Central memory CD8-positive, alpha-beta T cell (primary cell): ENCODE measurements at places on chromosomes 5 and 9.

GRCh38 chr5:98179791-98180755 is 593.4 kb upstream of the RGMB start:
- no peak for DNase-seq

GRCh38 chr5:149870232-149870631 is 74.4 kb downstream of the PDE6A start:
- DNase-seq, result no peak

- no peak for DNase-seq
Measured at GRCh38 chr5:102833146-102833545, 78.0 kb downstream of the PAM start.

DNA sequence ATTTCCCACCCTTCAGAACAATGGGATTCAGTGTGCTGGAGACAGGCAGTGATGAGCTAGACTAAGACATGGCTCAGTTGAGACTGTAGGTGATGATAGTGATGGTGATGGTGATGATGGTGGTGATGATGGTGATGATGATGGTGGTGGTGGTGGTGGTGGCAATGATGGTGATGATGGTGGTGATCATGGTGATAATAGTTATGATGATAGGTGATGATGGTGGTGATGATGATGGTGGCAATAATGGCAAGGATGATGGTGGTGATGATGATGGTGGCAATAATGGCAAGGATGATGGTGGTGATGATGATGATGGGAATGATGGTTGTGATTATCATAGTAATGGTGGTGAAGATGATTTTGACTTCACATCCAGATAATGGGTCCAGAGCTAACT is 176.7 kb downstream of the NXNL2 start:
- DNase-seq, result no peak

- no peak for DNase-seq
Measured at GRCh38 chr5:125526966-125527365, 780.5 kb upstream of the ZNF608 start.

DNA sequence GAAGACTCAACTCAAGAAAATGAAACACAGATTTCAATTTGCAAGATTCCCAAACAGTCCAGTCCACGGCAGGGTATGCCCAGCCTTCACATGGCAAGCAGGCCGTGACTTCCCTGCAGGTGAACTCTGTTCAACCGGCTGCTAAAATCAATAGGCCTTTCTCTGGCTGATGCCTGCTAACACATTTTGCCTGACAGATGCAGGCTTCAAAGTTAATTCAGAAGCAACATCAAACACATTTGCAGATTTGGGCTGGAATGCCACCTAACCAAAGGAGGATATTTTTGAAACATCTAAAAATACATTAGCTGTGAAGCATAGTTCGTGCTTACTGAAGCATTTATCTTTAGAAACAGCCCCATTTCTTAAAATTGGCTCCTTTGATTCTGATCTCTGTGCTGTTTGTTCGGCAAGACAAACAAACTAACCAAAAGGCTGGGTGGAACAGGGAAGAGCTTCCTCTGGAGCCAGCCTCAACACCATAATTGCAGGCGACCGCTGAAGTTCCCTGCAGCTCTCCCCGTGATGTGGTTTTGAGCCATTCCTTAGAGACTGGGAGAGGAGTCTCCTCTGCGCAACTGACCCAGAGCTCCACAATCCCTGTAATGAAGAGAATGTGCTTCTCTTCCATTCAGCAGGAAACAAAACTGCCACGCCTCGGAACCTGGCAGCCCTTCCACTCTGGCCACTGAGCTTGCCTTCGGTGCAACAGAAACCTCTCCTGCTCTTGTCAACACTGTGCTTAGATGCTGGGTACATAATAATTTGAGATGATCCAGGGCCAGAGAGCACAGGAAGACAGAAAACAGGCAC is 126.5 kb downstream of the MYO10 start:
- DNase-seq, result no peak

DNA sequence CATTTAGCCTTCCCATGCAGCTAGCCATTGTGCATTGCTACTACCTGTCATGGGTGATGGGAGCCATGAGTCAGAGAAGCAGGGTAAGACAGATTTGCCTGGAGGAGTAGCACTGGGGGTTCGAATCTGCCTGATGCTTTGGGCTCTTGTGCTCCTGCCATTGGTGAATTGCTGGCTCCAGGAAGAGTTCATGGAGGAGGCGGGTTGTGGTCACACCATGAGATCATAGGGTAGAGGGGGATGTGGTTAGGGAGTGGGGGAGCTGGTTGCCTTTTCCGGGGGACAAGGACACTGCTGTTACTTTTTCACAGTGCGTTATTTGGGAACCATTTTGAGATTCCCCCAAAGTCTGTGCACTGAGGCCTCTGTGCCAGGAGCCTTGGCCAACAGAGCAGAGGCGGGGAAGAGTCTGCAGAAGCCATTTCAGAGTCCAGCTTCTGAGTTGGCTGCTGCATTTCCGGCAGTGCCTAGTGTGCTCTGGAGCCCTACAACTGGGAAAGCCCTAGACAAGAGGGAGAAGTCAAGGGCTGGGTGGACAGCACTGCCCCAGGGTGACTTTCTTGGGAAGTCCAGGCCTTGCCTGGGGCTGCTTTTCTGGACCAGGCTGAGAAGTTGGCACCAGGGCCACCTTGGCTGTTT is 6.2 kb downstream of the ANGPTL2 start:
- DNase-seq, result no peak

GRCh38 chr9:75084081-75084672 is 3.8 kb downstream of the NMRK1 start:
- DNase-seq, result no peak

DNA sequence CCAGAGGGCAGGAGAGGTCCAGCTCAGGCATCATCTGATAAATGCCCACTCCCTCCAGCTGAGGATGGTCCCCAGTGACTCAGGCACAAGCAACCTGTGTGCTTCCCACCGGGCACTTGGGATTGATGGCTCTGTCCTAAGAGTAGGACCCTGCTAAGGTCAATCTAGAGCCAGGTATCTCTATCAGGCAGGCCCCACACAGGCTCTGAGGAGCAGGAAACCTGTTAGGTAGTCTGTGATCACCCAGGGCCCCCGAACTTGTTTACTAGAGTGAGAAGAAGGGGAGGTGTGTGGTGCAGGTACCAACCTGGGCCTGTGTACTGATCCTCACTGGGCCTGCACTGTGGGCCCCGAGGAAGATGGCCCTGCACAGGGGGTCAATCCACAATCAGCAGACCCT is 119.6 kb upstream of the FSTL4 start:
- no peak for DNase-seq

DNA sequence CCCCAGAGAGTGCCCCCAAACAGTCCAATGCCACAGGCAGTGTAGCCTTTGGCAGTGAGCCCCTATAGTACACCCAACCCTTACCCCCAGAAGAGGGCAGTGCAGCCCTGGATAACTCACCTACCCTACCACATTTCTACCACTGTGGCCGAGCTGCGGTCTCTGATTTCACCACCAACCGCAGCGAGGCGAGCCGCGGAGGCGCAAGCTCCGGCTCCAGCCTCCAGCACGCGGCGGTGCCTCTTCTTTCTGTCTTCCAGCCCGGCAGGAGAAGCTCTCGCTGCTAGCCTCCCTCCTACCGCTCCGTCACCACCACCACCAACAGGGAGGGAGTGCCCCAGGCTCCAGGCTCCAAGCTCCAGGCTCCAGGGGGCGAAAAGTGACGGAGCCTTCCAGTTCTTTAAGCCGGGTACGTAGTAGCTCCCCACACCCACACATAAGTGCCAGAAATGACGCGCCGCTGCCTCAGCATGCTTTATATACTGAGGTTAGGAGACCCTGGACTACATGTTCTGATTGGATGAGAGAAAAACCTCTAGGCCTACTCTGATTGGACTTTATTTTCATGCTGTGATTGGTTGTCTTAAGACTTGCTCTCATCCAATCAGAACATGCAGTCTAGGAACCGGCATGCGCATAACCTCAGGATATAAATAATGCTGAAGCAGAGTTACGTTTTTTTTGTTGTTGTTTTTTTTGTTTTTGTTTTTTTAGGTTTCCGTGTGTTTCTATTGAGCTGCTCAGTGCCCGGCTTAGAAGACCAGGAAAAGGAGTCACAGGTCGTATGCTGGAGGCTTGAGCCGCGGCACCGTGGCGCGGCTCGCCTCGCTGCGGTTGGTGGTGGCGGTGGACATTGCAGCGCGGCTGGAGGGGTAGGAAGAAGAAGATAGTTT is at the start of gene PCAT7:
PCAT7 (plus strand) TSS at position 645 of the 893 bp plus-strand sequence.
- no peak for DNase-seq

- no peak for DNase-seq
Measured at GRCh38 chr5:43469671-43470391, 13.8 kb downstream of the TMEM267 start.

DNA sequence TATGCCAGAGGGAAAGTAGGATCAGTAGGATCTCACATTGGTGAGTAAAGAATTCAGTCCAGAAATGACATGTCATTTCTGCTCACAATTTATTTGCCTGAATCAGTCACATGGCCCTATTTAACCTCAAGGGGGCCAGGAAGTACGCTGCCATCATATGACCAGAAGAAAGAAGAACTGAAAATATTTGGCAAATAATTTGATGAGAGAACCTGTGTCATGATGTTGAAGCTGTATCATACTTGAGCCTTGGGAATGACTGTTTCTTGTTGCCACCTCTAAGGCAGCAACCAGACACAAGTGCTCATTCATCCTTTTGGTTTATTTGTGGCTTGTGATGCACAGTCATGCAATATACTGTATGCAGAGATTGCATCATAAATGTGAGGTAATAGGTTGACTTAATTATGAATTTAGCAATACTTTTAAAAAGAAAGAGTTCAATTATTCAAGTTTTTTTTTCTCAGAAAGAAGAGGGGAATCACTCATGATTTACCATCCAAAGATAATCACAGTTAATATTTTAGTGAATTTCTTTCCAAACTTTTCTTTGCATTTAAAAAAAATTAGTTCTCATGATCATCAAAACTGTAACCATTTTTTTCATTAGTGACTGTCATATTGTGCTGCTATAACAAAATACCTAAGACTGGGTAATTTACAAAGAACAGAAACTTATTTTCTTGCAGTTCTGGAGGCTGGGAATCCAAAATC is 8.2 kb upstream of the ZFYVE16 start:
- DNase-seq, result no peak

GRCh38 chr5:164472165-164472564 is 966.7 kb downstream of the MAT2B start:
- DNase-seq, result no peak

DNA sequence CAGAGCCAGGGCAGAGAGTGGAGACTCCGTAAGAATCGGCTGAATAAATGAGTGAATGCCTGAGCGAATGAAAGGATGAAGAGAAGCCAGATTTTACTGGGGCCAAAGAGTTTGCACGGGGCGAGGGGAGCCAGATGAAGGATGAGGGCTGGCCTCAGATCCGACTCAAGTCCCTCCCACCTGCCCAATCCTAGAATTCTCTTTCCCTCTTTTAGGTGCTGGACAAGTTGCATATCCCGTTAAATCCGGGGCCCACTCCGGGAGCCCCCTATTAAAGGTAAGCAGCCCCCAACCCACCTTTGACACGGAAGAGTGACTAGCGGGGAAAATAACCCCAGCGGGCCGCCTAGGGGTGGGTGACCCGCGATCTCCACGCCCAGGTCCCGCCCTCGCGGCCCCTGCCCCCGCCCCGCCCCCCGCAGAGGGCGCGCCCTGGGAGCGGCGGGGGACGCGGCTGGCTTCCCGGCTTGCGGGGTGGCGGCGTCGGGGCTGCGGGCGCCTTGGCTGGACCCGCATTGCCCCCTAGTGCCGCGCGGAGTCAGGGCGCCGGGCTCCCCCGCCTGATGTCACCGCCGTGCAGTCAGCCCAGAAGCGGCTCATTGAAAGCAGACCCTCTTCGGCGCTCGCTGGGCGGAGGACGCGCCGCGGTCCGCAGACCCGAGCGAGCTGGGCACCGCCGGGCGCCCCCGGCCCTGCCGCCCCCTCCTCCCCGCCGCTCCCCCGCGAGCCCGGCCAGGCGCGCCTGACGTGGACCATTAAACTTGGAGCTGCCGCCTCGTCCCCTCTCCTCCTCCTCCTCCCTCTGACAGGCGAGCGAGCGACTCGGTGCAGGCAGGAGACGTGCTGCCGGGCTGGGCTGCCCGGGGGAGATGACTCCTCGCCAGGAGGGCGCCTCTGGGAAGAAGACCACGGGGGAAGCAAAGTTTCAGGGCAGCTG is at the start of gene ADRA1B:
ADRA1B (plus strand) TSS at position 579 of the 937 bp plus-strand sequence. CDS start 424 bp downstream, outside the sequence.
- DNase-seq, result no peak

DNA sequence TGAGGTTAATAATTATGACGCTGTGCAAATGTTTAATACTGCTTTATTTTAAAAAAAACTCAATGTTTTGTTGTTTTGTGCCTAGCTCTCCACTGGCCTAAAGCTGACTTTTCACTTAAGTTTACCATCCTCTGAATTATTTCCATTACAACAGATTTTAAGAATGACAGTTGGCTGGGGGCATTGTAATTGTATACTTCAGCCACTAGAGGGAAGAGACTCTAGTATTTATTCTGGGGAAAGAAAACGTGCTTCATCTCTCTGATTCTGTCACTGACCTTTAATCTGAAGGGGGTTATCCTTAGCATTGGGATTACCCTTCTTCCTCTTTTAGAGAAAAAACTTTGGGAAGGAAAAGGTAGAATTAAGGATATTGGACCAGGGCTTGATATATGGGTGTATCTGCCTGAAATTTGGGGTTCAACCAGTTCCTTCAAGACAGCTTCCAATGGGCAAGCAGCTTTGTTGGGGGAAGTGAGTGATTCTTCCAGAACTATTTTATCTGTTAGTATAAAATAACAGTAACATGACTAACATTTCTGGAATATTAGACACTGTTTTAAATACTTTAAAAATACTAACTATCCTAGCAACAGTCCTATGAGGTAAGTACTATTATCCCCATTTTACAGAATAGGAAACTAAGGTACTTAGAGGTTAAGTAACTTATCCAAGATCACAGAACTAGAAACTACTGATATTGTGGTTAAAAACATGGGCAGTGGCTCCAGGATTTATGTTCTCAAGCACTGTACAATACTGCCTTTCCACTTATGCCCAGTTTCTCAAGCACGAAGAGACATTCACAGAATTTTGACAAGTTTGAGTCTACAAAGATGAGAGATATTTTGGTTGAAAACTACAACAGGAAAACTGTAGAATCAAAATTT is 208.4 kb downstream of the CD180 start:
- no peak for DNase-seq

DNA sequence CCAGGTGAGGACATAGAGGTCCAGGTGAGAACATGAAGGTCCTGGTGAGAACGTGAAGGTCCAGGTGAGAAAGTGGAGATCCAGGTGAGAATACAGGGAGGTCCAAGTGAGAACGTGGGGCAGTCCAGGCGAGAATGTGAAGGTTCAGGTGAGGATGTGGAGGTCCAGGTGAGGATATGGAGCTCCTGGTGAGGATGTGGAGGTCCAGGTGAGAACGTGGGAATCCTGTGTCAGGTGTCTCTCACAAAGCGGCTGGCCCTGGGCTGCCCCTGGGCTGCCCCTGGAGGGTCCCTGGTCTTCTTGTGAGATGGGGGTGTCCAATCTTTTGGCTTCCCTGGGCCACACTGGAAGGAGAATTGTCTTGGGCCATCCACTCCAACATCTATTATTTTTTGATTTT is 133.4 kb downstream of the MRPL36 start:
- no peak for DNase-seq
